ENCODE measurements at places on chromosomes 3 and 15.

GRCh38 chr3:178436773-178437172 lies 99.5 kb upstream of the KCNMB2 start:
- no peak for DNase-seq

DNA sequence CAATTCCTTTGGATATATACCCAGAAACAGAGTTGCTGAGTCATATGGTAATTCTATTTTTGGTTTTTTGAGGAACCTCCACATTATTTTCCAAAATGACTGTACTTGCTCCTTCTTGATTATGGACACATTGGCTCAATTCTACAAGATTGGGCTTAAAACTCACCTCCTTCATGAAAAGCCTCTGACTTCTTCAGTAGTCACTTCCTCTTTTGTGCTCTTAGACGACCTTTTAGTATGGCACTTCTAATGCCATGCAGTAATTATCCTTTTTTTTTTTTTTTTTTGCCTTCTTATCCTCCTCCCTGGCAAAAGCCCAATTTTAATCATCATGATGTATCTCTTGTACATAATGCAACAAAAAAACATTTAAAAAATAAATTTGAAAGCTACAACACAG lies 33.0 kb upstream of the ABHD17C start:
- no peak for DNase-seq

DNA sequence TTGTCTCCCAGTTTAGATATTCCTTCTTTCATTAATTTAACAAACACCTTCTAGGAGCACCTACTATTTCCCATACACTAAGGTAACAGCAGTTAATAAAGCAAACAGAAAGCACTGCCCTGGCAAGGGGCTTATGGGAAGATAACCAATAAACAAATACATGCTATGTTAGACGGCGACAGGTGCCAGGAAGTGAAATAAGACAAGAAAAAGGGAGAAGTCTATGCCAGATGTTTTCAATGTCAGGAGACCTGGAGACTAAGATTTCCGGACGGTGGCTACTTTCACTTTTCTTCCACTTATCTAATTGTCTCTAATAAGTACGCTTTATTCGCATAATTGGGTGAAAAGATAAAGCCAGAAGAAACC lies 32.5 kb upstream of the ZNF445 start:
- DNase-seq = no peak

- DNase-seq = no peak
Measured at GRCh38 chr15:48703544-48703943, 58.0 kb upstream of the FBN1 start.

Measured in caudate nucleus (tissue), 63 donors.